Adrenal gland (tissue), 19 donors: ENCODE measurements at places on chromosomes 6 and 20. TPM values are rescaled to one million over a fixed set of nuclear protein-coding genes. Genes with fewer than 3 reads are reported as not detected.

GRCh38 chr6:149212206-149212605, 105.3 kb upstream of the TAB2 start:
- H3K27me3 ChIP-seq: no peaks in the 10 kb centered on the region
- H3K4me3 ChIP-seq: no peak overlapping the region
- H3K4me1 ChIP-seq: peaks cover 15% of the 10 kb centered on the region
- DNase-seq: no peak

The KCNK16 gene
- polyA plus RNA-seq: not detected

DNA sequence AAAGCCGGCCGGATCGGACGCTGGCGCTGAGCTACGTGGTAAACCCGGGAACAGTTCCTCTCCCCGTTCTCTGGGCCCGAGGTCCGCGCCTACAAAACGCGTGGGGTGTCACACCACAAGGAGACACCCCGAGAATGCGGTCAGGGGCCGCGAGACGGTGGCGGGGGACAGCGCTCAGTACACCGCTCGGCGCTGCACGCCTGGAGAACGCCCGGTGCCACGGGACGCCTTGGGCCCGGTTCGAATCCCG, 670 bp downstream of the NCOA5 start:
- H3K4me1 ChIP-seq: peaks cover 55% of the 10 kb centered on the region
- no peak for DNase-seq
- H3K27ac ChIP-seq: peak overlapping the region; percentile 93
- H3K36me3 ChIP-seq: no peaks in the 10 kb centered on the region

DNA sequence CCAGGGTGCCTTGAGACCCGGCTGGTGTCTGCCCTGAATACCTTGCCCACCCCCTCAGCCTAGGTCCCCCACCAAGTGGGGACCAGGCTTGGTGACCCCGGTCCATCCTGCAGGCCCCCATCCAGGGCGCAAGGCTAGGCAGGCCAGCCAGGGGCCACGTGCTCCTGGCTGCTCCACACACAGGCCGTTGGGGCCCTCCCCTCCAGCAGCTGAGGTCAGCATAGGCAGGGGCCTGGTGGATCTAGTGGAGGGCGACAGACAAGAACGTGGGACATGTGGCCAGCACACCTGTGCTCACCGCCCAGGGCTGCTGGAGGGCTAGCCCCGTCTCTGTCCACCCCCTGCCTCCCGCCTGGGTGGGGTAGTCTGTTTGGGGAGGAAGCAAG, 7.5 kb upstream of the HRH3 start:
- H3K4me3 ChIP-seq: no peak overlapping the region
- H3K27me3 ChIP-seq: peaks cover 3% of the 10 kb centered on the region
- H3K36me3 ChIP-seq: no peaks in the 10 kb centered on the region
- DNase-seq: no peak
- H3K27ac ChIP-seq: no peak overlapping the region

GRCh38 chr6:44869321-44869897, 458.7 kb upstream of the RUNX2 start:
- H3K27ac ChIP-seq: no peak overlapping the region
- H3K4me1 ChIP-seq: no peaks in the 10 kb centered on the region
- H3K27me3 ChIP-seq: no peaks in the 10 kb centered on the region
- H3K36me3 ChIP-seq: no peaks in the 10 kb centered on the region
- DNase-seq: no peak

DNA sequence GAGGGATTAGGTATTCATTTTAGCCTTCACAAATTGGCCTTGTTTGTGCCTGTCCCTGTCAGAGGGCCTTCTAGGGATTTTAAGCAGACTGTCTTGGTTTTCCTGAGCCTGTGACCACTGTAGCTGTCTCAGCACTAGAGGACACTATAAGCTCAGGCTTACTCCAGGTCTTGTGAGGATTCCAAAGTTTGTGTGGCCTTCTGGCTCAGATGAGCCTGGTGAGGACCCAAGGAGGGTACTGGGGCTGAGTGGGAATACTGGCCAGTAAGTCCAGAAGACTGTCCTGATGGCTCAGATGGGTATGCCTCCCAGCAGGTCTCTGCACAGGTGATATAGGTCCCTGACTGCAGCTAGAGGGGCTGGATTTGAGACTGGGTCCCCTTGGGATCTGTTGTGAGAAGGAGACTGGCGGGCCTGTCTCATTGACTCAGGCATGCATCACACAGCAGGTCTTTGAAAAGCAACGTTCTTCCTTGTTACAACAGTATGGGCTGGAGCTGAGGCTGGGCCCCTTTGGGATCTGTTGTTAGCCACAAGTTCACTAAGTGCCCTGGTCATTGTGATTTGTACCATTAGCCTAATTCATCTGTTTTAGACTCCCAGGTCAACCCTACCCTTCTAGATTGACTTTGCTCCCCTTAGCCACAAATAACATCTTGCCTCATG, 26.3 kb upstream of the TFB1M start:
- no peaks in the 10 kb centered on the region for H3K36me3 ChIP-seq
- H3K27ac ChIP-seq: no peak overlapping the region
- no peaks in the 10 kb centered on the region for H3K4me1 ChIP-seq
- DNase-seq: no peak

DNA sequence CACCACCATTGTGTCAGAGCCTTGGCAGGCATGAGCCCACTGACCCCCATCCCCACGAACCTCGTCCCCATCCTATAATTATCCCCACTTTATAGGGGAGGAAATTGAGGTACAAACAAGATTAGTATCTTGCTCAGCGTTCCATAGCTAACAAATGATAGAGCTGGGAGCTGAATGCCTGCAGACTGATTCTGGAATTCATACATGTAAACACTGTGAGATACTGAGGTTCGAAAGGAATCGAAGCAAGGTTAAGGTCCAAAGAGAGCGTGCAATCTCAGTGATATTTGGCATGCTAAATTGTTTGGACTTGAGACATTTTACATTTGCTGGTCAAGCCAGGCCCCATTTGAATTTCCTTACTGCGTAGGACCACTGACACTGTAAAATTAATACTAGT, 746.6 kb downstream of the COL12A1 start:
- no peaks in the 10 kb centered on the region for H3K27me3 ChIP-seq
- no peak overlapping the region for H3K4me3 ChIP-seq
- DNase-seq: no peak
- H3K36me3 ChIP-seq: no peaks in the 10 kb centered on the region
- no peak overlapping the region for H3K27ac ChIP-seq

- no peak overlapping the region for H3K27ac ChIP-seq
- no peaks in the 10 kb centered on the region for H3K27me3 ChIP-seq
- DNase-seq: no peak
Measured at GRCh38 chr20:43680981-43681380, 14.1 kb downstream of the MYBL2 start.

The DSP gene
- 4.1 TPM for polyA plus RNA-seq

DNA sequence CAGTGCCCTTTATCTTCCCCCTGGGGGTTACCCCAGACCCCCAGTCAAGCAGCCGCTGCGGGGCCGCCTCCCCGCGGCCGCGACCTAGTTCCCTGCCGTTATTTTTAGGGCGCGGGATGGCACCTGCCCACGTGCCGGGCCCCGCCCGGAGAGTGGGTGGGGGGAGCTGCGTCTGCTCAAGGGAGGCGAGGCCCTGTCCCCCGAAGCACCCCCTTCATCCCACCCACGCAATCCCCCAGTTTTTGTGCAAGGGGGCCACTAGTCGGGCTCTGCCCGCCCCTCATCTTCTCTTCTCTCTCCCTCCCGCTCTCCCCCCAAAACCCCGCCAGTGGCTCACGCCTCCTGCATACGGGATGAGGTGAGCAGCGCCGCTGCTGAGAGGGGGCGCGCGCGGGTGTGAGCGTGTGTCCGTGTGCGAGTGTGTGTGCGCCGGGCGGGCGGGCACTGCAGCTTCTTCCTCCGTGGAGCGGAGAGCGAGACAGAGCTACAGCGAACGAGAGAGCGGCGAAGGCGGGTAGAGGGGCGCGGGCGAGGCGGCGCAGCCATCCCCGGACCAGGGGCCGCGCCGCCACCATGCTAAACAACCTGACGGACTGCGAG, at the start of gene SLC12A5:
Gene SLC12A5 (plus strand): TSS at position 444 of the 600 bp plus-strand sequence. CDS start 130 bp downstream, at position 574.
- no peak within 1 kb of the TSS for H3K4me3 ChIP-seq
- H3K27me3 ChIP-seq: peaks cover 45% of the 10 kb centered on the region
- no peaks in the 10 kb centered on the region for H3K36me3 ChIP-seq
- no peaks in the 10 kb centered on the region for H3K4me1 ChIP-seq

The EYS gene
- polyA plus RNA-seq: 0.04 TPM

DNA sequence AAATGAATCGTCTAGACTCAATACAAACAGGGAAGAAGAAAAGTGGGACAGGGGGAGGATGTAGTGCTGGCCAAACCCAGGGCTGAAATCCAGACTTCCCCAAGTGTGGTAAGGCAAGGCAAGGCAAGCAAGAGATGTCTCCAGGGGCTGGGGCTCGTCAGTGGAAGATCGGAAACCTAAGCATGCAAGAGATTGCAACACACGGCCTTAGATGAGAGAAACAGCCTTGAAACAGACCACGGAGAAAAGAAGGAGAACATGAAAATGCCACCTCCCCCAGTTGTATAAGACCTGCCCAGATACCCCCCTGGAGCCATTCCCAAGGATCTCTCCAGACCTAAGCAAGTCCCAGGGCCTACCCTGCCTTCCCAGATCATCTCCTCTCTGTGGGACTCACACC, 20.0 kb downstream of the VEGFA start:
- H3K36me3 ChIP-seq: peaks cover 9% of the 10 kb centered on the region
- H3K4me3 ChIP-seq: no peak overlapping the region
- peak; percentile 65 for DNase-seq

The RSPO3 gene
- polyA plus RNA-seq: 26.0 TPM

GRCh38 chr20:31475472-31476293, 595 bp downstream of the REM1 start:
- H3K4me3 ChIP-seq: peak overlapping the region; percentile 56
- DNase-seq: no peak

DNA sequence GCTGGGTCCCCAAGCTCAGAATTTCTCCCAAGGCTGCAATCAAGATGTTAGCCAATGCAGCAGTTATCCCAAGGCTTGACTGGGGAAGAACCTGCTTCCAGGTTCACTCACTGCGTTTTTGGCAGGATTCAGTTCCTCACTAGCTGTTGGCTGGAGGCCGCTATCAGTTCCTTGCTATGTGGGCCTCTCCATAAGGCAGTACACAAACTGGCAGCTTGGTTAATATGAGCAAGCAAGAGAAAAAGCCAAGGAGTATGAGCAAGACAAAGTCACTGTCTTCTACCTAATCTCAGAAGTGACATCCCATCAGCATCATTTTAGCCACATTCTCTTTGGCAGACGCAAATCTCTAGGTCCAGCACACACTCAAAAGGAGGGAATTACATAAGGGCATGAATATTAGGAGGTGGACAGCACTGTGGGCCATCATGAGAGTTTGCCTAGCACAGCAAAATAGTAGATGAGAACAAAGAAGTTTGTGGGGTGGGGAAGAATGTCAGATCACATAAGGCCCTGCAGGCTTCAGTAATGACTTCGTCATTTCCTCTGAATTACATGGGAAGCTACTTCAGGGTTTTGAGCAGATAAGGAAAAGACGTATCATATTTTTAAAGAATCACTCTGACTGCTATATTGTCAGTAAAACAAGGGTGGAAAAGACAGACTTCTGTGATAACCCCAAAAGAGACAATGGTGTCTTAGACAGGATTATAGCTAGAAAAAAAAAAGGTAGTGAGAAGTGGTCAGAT, 25.5 kb downstream of the LMBRD1 start:
- no peaks in the 10 kb centered on the region for H3K4me1 ChIP-seq
- no peak for DNase-seq
- no peak overlapping the region for H3K4me3 ChIP-seq
- no peaks in the 10 kb centered on the region for H3K36me3 ChIP-seq
- no peaks in the 10 kb centered on the region for H3K27me3 ChIP-seq

- H3K27ac ChIP-seq: no peak overlapping the region
- no peaks in the 10 kb centered on the region for H3K27me3 ChIP-seq
- H3K4me1 ChIP-seq: no peaks in the 10 kb centered on the region
Measured at GRCh38 chr6:116535109-116535508, 10.4 kb downstream of the TRAPPC3L start.

The SLC13A3 gene
- 1.9 TPM for polyA plus RNA-seq

The SNAI1 gene
- polyA plus RNA-seq: 13.2 TPM

GRCh38 chr6:151390851-151391470, 398 bp downstream of the ZBTB2 start:
- H3K4me3 ChIP-seq: peak overlapping the region; percentile 81
- no peaks in the 10 kb centered on the region for H3K36me3 ChIP-seq
- DNase-seq: peak; percentile 76

DNA sequence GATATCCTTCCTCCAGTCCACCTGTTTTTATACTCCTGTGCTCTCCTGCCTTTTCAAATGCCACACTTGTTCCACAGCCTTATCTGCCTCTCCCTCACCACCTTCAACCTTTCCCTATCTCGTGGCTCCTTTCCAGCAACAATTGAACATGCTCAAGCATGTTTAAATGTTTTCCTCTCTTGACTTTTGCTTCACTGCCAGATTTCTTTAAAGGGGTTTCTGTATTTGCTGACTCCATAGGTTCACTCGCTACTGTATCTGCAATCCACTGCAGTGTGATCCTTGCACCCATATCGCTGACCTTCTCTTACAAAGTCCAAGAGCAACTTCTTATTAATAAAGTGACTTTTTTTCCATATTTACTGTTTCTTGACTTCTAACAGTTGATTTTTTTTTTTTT, 11.2 kb upstream of the GMNN start:
- H3K4me1 ChIP-seq: peaks cover 5% of the 10 kb centered on the region
- no peak overlapping the region for H3K4me3 ChIP-seq
- DNase-seq: no peak
- no peaks in the 10 kb centered on the region for H3K36me3 ChIP-seq
- no peaks in the 10 kb centered on the region for H3K27me3 ChIP-seq

DNA sequence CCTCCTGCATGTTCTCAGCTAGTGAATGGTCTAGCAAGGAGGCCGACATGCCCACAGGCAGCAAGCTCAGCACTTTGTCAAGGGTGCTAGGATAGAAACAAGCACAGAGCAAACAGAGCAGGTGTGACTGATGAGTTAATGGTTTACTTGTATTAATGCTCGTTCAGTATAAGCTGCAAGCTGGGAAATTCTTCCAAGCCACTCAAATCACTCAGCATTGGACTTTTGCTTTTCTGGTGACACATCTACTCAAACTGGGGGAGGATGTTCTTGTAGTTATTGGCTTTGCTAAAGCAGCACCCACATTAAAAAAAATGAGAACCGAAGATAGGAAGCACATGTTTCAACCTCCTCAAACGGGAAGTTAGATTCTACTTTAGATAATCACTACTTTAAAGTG, 43.1 kb upstream of the NEDD9 start:
- H3K27ac ChIP-seq: no peak overlapping the region
- H3K27me3 ChIP-seq: no peaks in the 10 kb centered on the region
- no peaks in the 10 kb centered on the region for H3K4me1 ChIP-seq
- H3K4me3 ChIP-seq: no peak overlapping the region
- no peak for DNase-seq
- no peaks in the 10 kb centered on the region for H3K36me3 ChIP-seq

- H3K36me3 ChIP-seq: no peaks in the 10 kb centered on the region
- no peak overlapping the region for H3K4me3 ChIP-seq
Measured at GRCh38 chr20:16539280-16540021, 33.8 kb downstream of the KIF16B start.
